NCI-H187 treated with DMSO at 0.1 percent for 48 hours (cell line): ENCODE measurements at places on chromosomes 1 and 21.

DNA sequence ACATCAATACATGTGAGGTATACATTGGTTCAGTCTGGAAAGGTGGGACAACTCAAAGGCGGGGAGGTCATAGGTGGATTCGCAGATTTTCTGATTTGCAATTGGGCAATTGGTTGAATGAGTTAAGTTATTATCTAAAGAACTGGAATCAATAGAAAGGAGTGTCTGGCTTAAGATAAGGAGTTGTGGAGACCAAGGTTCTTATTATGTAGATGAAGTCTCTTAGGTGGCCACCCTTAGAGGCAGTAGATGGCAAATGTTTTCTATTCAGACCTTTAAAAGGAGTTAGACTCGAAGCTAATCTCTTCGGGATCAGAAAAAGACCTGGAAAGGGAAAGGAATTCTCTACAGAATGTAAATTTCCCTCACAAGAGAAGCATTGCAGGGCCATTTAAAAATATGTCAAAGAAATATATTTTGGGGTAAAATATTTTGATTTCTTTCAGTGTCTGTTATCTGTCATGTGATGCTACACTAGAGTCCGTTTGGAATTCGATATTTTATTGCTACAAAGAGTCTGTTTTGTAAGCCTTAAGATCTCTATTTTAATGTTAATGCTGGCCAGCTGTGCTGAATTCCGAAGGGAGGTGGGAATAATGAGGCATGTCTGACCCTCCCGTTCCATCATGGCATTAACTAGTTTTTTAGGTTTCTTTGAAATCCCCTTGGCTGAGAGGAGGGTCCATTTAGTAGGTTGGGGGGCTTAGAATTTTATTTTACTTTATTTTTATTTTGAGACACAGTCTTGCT, 265.1 kb downstream of the PTPRU start:
- no peak for DNase-seq

DNA sequence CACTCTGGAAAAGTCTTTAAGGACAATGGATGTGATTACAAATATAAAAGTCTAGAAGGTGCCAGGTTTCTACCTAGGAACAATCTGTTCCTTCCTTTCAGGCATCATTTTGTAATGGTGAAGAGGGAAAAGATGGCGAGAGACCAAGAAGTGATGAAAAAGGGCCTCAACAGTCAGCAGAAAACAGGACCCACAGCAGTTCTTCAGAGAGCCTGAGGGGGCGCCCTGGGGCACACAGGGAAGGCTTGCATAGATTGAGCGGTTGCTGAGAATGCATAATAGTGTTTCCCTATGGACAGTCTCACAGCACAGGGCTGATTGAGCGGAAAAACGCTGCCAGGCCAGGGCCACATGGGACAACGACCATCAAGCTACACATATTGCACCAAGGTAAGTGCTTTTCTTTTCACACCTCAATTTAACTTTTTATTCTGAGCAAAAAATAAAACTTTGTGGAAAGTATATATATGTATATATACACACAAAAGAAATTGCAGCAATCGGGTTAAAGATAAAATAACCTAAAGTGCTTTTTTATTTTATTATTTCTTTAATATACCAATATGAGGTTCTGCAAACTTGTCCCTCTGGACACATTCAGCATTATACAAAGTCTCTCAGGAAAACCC, 3.1 kb upstream of the YRDC start:
- DNase-seq: peak; percentile 27

DNA sequence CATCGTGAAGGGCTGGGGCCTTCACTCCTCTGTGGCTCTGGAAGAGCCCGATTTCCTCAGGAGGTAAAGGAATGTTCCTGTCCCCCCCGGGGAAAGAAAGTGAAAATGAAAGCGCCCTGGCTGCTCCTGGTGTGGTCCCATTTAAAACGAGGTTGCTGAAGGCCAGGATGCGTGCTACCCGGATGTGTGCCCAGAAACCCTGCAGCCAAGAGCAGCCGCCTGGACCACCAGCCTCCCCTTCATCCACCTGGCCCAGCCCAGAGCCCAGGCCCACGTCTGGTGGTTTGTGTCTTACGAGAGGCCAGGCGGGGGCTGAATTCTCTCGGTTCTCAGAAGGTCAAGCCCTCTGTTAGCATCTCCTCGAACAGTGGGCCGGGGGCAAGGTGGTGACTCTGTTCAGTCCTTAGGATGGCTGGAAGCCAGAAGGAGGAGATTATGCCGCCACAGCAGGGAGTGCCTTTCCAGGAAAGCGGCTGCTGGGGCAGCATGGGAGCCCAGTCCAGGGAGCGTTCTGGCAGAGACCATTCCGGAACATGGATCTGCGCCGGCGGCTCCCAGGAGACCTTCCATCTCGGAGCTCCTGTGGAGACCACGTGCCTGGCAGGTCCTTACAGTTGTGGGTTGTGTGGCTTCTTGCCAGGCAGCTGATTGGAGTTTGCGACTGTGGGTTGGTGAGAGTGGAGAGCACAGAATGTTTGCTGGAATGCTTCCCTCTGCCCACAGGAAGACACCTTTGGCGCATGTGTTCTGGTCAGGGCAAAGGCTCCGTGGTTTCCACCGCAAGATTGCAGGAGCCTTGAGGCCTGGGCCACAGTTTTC, 1.4 kb downstream of the GUK1 start:
- DNase-seq: no peak

GRCh38 chr1:34019741-34020552, 145.1 kb downstream of the CSMD2 start:
- no peak for DNase-seq

GRCh38 chr1:77371396-77371795, 89.6 kb downstream of the AK5 start:
- no peak for DNase-seq

DNA sequence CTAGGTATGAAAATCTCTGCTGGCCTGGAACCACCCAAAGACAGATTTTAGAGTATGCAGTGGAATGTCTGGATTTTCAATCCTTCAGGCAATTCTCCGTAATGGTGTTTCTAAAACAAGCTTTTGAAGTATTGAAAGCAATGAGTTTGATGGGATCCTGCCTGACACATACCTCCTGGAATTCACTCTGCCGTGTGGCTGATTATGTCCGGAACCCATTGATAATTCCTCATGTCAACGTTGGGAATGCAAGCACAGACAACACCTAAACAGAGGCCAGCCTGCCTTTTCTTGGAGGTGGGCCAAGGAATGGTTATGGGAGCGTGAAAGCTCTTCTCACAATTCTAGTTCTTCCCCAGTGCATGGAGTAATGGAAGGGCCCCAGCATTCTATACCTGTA, 168.9 kb upstream of the HMCN1 start:
- no peak for DNase-seq

DNA sequence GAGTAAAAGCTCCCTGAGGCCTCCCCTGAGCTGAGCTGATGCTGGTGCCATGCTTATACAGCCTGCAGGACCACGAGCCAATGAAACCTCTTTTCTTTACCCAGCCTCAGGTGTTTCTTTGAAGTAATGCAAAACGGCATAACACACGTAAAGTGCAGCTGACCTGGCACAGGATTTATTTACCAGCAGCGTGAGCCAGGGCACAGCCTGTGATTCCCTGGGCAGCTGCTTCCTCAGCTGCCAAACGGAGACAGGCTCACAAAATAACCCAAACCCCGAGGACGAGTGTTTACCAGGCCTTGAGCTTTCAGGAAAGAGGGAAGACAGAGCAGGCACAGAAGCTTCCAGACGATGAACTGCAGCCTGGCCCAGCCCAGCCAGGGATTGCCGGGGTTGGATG, 120.6 kb upstream of the ARHGEF16 start:
- DNase-seq: no peak

GRCh38 chr1:58738876-58739275, 39.0 kb upstream of the MYSM1 start:
- no peak for DNase-seq

- DNase-seq: no peak
Observed at GRCh38 chr1:41427122-41427913, 57.2 kb downstream of the EDN2 start.

- DNase-seq: no peak
Observed at GRCh38 chr1:119713749-119714456, 2.2 kb downstream of the PHGDH start.

- DNase-seq: peak; percentile 34
Observed at GRCh38 chr1:204128964-204129896, 22.6 kb downstream of the ETNK2 start.

DNA sequence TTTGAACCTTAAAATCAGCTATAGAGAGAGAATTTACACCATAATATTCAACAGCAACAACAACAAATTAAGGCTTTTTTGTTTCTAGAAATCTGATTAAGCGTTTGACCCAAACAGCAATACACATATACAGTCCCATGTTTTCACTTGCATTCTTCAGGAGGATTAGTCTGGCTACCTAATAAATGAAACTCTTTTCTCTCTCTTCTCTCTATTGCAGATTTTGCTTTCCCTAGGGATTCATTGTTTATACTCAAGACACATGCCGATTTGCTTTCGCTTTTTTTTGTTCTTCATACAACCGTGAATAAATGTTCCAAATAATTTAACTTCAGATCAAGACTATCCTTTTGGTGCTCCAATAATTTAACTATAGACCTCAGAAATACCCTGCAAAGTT, 162.4 kb upstream of the PTBP2 start:
- no peak for DNase-seq

DNA sequence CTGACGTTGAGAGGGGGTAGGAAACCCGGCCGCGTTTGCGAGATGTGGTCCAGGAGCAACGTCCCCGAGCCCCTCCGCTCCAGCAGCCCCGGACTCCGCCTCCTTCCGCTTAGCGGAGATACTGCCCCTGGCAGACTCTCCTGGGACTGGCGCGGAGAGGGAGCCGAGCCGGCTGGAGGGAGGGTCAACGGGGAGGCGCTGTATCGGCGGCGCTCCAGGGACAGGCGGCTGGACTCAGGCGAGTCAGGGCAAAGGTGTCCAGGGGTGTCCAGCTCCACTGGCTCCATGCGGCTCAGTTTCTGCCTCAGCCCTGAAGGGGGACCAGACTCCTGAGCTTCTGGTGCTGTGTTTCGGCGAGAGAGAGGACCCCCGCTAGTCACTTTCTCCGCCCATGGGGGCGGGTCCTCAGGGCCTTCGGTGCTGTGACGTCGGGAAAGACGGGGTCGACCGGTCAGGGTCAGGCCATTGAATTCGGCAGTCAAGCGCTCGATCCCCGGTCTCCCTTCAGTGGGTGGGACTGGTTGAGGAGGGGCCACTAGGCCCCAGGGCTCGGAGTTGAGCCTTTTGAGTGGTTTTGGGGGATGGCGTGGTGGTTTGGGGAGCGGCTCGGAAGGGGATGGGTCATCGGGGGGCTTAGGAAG, 2.8 kb upstream of the LIX1L start:
- DNase-seq: no peak

- DNase-seq: no peak
Observed at GRCh38 chr1:66982561-66983260, 57.9 kb downstream of the MIER1 start.

- no peak for DNase-seq
Observed at GRCh38 chr1:228500143-228500734, 13.1 kb downstream of the RNF187 start.

DNA sequence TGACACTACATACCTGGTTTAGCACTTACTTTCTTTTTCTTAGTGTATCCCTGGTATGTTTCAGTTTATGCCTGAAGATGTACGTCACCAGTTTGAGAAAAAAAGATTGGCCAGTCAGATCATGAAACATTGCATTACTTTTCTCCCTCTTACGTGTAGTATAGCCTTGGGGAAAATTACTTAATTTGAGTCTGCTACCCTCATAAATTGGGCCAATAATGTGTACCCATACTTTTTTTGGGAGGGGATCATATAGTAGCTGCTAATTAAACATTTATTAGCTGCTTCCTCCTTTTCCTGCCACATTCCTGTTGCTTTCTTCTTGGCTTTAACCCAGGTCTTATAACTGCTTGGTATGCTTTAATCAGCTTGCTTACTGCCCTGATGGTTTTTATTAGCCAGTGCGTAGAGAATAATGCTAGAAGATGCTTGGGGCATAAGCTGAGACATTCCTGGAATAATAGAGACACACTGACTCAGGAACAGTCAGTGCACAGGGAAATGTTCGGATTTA, 32.1 kb downstream of the RABGAP1L start:
- DNase-seq: no peak

- DNase-seq: no peak
Observed at GRCh38 chr1:33433509-33434362, 2.8 kb upstream of the PHC2 start.

DNA sequence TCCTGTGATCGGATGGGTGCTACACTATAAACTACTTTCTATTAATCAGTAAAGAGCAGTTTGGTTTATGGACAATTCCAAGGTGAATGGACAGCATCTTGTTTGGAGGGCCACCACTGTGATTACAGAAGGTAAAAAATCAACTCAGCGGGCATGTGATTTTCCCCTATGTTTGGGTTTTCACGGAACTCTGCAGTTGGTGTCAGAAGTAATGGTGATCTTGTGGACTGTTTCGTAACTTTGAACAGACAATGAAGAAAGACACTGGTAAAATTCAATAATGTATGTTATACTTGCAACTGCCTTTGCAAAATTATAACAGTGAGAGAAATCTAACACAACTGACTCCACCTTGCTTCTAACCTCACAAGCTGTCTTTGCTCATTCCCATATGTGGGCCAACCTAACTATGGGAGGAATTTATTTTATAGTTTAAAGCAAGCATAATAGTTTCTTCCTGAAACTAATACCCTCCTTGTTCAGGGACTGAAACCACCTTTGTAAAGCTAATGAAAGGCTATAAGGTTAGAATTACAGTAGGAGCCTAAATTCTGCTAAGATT, 53.2 kb downstream of the TRIM33 start:
- no peak for DNase-seq

- no peak for DNase-seq
Observed at GRCh38 chr1:109785446-109786111, 21.9 kb upstream of the EPS8L3 start.

GRCh38 chr1:33470495-33471012, 1.9 kb upstream of the ZSCAN20 start:
- peak; percentile 71 for DNase-seq

DNA sequence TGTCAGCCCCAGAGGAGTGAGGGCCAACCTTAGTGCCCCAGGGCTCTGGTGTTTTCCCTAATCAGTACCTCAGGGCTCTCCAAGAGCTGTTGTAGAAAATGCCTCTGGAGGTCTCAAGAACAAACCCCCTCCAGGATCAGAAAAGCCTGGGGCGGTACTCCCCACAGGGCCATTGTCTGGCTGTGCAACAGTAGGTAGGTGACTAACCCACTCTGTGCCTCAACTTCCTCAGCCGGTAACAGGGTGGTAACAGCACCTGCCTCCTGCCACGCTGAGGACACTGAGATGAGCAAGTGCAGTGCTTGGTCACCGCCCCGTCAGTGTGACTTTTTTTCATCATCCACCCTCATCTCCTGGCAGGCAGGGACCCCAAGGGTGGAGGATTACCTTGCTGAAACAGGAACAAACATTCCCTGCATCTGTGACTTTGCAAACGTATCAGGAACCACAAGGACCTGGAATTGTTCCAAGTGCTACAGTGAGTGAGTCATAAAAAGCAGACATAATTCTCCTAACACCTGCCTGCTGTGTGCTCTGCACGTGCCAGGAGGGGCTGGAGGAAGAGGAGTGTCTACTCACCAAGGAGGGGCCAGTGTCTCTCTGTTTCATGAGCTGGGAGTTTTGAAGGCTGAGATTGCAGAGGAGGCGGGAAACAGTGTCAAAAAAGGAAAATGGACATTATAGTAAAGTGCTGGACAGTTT, 440.8 kb downstream of the NPHP4 start:
- DNase-seq: peak; percentile 71

- no peak for DNase-seq
Observed at GRCh38 chr1:44559330-44559729, 115.0 kb downstream of the TMEM53 start.
